ENCODE measurements at places on chromosomes 5 and 9.

DNA sequence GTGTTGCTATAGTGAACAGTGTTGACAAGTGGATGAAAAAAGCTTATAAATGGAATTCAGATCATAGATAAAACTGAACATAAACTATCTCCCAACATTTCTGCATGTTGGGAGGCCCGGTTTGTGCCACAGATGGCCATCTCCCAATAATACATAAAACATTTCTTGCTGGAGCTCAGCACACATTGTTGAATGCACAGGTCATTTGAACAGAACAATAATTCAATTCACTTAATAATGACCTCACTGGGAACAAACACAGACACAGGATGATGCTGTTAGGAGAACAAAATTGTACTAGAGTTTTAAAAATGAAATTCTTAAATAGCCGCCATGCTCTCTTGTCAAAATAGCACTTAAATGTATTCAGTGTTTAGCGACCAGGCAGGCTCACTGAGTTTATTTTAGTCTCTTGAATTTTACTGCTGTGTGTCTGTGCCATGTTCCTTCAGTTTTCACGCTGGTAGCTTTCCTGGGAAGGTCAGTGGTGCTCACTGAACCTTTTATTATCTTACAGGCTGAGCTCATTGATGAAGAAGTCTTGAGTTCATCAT, 85.0 kb upstream of the SSBP2 start:
- DNase-seq, result no peak

DNA sequence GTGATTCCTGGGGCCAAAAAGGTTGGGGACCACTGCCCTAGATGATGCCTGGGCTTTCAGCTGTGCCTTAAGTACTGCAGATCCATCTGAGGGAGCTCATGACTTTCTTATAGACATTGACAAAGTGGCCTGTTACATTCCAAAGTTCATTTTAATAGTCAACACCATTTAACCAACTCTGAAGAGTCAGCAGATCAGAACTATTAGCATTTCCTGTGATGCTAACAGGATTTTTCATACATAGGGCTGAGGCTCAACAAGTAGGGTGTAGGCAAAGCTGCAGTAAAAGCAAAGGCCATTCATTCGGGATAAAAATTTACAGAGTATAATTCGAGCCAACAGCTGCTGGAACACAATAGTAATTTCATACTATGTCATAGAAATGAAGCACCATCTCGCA, 105.4 kb downstream of the LPAR1 start:
- no peak for DNase-seq

DNA sequence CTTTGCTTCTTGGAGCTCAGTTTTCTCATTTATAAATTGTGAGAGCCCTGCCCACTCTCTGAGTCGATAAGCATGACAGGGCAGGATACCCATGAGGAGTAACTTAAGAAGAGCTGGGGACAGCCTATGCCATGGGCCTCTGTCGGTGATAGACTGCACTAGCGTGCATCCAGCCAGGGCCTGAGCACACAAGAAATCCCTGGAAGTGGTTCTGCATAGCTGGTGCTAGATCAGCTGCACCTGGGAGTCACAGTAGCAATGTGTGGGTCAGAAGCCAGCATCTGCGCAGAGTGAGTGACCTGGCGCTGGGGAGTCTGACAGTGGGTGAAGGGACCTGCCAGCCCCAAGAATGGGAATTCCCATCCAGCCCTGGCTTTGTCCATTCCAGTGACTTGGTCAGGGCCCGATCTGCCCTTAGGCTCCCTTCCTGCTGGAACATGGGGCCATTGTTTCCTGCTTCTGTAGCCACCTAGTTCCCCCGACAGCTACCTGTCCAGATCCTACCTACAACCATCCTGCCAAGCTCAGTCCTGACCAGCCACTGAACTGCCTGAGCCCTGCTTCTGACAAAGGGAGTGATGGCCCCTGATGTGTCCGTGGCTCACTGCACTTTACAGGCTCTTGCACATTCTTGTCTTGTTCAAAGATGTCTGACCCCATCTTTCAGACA, 35.9 kb upstream of the NANS start:
- no peak for DNase-seq

DNA sequence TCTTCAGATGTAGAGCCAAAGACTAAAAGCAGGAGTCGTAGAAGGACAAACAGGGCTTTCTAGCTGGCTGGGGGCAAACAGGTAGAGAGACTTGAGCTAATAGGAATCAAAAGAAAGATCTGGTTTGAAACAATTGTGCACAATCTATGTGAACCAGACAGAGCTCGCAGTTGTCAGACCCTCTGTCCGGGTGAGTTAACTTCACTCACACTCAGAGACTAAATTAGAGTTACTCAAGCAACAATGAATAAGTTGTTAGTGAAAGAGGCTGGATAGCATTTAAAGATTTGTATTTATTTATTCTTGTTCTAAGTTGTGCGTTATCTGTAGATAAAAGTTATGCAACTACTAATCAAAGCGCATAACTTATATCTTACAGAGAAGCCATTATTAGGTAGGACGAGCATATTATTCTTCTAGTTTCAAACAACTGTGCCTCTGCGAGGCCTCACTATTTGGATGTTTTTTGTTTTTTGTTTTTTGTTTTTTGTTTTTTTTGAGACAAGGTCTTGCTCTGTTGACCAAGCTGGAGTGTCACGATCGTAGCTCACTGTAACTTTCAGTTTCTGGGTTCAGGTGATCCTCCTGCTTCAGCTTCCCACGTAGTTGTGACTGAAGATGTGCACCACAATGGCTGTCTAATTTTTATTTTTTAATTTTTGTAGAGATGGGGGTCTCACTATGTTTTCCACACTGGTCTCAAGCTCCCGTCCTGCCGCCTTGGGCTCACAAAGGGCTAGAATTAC, 13.2 kb upstream of the LNPEP start:
- no peak for DNase-seq

- DNase-seq, result no peak
Observed at GRCh38 chr5:31415009-31415923, 116.6 kb downstream of the DROSHA start.

- no peak for DNase-seq
Observed at GRCh38 chr9:14236591-14236990, 77.3 kb downstream of the NFIB start.

DNA sequence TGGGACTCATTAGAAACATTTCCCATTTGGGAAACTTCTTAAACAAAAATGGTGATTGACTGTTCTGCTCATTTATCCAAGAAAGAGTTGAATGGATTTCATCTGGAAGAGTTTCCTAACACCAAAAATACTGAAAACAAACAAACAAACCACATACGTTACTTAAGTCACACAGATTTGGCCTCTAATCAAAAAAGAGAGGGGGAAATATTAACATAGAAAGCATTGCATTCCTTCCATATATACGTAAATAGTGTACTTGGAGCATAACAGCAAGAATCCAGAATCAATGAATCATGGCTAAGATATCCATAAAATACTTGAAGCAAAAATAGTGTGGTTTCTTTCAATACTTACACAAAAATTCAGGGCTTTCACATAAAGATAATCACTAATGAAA, 189.8 kb upstream of the MAP3K1 start:
- DNase-seq, result no peak

- DNase-seq, result no peak
Observed at GRCh38 chr9:86667307-86667706, 280.0 kb downstream of the GAS1 start.

- DNase-seq, result peak; percentile 85
Observed at GRCh38 chr5:131541071-131541470, 94.0 kb downstream of the RAPGEF6 start.

- no peak for DNase-seq
Observed at GRCh38 chr9:4787876-4788275, 4.9 kb upstream of the RCL1 start.

All from NCI-H187 treated with DMSO at 0.1 percent for 48 hours (cell line).